Renal cortex interstitium (tissue), 15 donors: ENCODE measurements at places on chromosomes 7 and 10.
A peak's percentile ranks its signal among the peaks of the same experiment; 100 is the strongest.

DNA sequence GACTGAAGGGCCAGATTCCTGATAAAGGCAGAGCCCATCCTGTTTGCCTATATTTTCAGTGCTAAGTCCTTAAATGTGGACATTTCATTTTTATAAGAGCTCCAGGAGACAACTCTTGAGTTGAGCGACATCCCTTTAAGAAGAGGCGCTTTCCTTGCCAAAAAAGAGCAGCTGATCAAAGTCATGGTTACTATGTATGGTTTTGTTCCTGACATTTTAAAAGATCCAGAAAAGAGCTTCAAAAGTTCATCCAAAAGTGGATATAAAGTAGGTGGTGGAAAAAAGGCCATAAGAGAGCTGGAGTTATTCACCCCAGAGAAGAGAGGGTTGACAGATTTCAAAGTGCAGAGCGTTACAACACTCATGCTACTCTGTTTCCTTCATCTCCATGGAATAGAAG lies 36.7 kb downstream of the RHOBTB1 start:
- no peak for DNase-seq

GRCh38 chr7:133675510-133676218 lies 422.8 kb downstream of the EXOC4 start:
- no peak for DNase-seq

DNA sequence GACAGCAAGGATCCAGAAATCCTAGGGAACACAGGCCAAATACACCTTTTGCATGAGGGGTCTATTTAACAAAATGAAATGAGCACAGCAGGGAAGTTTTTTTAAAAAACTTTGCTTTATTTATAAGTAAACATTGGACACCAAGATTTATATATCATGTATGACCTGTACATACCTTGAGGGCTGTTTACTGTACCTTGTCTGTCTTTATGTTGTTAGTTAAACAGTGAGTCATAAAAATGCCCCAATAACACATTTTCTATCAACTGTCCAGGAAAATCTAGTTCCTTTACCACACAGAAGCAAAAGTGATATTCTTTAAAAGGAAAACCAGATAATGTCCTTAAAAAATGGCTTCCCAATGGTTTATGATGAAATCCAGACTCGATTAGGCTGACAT lies 45.1 kb upstream of the AGR3 start:
- no peak for DNase-seq

GRCh38 chr7:155670521-155670920 lies 26.1 kb downstream of the RBM33 start:
- no peak for DNase-seq

DNA sequence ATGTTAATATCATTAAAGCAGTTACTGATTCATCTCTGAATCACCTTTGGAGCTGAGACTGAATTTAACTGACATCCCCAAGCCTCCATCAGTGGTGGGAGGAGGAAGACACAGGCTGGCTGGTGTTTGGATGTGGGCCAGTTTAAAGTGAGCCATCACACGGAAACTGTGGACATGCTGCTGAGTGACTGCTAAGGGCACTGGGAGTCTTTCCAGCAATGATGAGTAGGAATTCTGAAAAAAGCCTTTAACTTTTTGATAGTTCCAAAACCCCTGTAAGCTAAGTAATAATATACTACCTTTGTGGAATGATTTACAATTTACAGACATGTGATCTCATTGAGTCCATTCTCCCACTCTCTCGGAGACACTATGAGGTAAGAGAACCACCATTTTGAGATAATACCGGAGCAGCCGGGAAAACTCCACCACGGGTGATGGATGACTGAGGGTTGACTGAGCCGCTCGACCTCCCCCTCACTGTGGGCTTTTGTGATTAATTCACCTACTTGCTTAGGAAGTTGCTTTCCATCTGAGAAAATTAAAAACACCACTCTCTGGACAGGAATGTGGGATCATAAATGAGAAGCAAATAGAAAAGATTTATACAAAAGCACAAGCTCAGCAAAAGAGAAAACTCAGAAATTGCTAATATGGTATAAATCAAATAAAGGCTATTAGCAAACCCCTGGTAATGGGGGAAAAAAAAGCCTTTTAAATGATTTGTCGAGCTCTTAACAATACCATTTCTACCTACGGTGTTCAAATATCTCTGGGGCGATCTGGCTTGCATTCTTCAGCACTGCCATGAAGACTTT lies 194.8 kb downstream of the FANK1 start:
- DNase-seq, result no peak

DNA sequence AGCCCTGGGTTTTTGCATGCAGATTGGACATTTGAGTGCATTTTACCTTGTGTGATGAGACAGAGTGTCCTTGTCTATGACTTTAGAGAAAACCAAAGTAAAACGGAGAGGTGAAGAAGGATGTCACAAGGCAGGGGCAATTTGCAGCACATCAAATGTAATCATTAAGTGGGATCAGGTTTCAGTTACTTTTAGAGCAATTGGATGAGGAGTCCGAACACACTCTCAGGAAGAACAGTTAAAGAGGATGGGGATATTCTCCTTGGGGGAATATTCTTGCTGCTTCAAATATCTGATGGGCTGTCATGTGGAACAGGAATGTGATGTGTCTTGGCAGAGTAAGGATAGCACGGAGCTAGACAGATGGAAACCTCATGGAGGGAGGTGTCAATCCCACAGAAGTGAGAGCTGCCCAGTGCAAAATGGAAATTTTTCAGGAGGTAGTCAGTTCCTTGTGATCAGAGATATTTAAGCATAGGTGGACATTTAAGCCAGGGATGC lies 757 bp downstream of the RAB19 start:
- no peak for DNase-seq

- DNase-seq, result no peak
Observed at GRCh38 chr7:132035517-132036362, 479.3 kb upstream of the PODXL start.

DNA sequence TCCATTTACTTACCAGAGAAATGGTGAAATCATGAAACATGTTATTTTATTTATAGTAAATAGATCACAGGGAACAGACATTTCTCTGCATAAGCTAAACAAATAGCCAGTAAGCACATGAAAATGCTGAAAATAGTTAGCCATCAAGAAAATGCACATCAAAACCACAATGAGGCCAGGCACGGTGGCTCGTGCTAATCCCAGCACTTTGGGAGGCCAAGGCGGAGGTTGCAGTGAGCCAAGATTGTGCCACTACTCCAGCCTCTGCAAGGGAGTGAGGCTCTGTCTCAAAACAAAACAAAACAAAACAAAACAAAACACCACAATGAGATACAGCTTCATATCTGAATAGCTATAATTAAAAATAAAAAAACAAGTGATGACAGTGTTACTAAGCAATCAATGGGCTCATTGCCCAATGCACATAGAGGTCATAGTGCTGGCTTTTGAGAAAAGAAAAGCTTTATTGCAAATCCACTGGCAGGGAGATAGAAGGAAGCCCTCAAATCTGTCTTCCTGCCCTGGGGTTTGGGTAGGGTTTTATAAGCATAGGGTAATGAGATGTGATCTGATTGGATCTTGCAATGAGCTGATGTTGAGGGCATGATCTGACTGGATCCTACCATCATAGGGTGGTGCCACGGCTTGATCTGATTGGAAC lies 16.2 kb downstream of the CSTF2T start:
- DNase-seq, result no peak

GRCh38 chr10:119750391-119751230 lies 24.8 kb downstream of the INPP5F start:
- peak; percentile 55 for DNase-seq

DNA sequence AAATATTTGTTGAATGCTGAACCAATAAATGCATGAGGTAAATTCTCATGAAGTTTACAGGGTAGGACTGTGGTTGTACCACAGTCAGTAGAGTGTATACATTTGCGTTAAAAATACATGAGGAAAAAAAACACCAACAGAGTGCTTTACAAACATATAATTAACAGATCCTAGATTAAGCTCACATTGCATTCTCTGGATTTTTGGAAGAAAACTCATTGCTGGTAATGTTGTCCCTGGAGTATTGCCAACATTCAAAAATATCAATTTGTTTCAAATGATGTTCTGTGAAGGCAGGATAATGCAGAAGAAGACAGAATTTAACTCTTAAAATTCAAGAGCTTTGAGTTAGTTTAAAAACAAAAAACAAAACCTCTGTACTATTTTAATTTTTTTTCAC lies 95.5 kb downstream of the MBL2 start:
- no peak for DNase-seq

DNA sequence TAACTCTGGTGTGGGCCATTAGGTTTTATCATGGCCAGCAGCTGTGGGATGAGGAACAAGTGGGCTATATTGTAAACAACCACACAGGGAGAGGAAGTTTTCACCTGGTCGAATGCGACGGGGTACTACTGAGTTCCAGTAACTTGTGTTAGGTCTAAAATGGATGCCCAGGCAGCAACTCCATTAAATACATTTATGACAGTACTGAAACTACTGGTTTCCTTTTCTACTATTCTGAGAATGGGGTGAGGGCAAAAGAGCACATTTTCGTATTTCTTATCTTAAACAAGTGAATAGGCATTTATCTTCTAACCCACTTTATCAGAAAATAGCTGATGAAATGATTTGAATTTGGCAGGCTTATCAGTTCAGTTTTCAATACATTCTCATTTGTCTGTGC lies 109.7 kb downstream of the C1GALT1 start:
- no peak for DNase-seq

DNA sequence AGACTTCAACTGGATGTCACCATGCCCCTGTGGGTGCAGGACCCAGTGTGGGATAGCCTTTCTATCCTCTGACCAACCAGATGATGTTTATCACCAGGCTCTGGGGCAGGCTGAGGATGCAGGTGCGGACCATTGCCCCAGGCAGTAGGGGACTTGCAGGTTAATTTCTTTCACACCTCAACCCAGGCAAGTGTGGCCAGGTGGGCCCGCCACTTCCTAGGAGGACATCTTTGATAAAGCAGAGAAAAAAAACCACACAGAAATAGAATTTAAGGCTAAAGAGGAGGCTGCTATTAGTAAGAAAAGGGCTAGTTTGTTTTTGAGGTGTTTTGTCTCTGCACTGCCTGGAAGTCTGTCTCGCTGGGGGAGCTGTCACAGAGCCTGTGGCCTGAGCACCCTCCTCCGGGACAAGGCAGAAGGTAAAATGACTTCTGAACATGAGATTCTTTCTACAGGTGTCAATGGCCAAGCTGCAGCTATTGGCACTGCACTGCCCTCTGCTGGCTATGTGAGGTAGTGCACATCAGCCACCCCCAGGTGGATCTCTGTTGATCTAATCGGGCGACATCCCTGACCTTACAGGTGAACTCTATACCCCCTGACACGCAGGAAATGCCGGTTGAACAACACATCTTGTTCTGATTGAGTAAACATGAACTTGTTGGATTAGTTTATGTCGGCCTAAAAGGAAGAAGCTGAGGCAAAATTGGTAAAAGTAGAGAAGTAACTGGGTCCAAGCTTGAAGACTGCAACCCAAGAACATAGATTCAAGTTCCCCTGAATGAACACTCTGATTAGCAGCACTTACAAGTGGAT lies 21.0 kb downstream of the UPP1 start:
- peak; percentile 52 for DNase-seq

DNA sequence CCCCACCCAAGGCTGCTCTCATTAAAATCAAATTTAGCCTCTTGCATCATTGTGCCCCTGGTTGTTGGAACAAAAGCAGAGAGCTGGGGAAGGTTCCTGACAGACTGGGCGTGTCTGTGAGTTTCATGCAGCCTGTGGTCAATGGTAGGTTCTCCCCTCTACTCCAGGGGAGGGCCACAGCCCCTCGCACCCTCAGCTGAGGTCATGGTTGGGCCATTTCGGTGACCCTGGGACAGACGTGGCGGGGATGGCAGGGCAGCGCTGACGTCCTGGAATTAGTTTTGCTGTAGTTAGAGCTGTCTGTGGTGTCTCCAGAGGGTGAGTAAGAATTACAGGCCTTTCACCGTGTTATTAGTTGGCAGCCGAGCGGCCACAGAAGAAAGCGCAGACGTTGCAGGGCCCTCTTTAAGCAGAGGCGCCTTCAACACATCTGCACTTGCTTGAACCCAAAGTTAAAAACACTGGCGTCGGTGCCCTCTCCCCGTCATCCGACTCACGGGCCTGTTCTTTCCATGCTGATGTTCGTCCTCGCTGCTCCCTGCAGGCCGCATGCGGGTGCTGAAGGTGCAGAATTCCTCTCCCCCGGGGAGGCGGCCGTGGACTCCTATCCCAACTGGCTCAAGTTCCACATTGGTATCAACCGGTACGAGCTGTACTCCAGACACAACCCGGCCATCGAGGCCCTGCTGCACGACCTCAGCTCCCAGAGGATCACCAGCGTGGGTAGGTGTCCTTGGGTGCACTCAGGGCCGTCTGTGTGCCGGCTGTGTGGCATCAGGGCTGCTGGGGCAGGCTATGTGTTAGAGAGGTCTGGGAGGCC lies 2.8 kb downstream of the FAM20C start:
- DNase-seq, result no peak

DNA sequence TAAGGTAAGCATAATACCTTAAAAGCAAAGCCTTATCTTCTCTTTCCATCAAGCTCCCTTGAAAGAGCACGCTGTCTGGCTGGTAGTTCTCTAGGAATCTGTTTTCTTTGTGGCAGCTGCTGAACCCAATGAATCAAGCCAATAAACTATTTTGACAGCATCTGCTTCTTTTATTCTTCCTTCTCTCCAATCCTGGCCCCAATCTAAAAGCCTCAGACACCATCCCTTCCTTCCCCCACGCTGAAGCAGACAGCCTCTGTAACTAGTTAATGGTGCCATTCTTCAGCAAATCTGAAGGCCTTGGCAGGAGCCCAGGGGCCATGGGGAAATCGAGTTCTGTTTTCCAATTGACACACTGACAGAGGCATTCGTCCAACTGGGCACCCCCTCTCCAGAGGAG lies 186.6 kb upstream of the LYZL1 start:
- no peak for DNase-seq

- DNase-seq, result no peak
Observed at GRCh38 chr10:20839141-20839540, 58.0 kb downstream of the NEBL start.
